Ascending aorta (tissue), 2 donors: ENCODE measurements at places on chromosomes 3 and 15.
A peak's percentile ranks its signal among the peaks of the same experiment; 100 is the strongest.

DNA sequence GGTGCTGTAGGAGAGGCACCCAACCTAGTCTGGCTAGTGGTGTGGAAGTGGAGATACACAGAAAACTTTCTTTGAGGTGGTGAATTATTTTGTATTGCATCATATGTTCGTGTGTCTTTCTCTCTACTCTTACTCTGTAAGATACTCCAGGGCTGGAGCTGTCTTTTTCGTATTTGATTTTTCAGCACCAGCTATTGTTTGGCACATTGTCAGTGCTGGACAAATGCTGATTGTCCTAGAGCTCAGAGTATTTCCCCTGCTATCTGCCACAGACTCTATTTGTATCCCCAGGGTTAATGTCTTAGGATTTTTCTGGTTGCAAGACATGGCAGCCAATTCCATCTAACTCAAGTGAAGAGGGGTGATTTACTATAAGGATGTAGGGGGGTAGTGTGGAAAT lies 110.5 kb downstream of the SAMMSON start:
- no peaks in the 10 kb centered on the region for H3K36me3 ChIP-seq
- no peak overlapping the region for H3K27ac ChIP-seq
- H3K27me3 ChIP-seq, result no peaks in the 10 kb centered on the region
- DNase-seq, result no peak
- H3K4me1 ChIP-seq, result no peaks in the 10 kb centered on the region

DNA sequence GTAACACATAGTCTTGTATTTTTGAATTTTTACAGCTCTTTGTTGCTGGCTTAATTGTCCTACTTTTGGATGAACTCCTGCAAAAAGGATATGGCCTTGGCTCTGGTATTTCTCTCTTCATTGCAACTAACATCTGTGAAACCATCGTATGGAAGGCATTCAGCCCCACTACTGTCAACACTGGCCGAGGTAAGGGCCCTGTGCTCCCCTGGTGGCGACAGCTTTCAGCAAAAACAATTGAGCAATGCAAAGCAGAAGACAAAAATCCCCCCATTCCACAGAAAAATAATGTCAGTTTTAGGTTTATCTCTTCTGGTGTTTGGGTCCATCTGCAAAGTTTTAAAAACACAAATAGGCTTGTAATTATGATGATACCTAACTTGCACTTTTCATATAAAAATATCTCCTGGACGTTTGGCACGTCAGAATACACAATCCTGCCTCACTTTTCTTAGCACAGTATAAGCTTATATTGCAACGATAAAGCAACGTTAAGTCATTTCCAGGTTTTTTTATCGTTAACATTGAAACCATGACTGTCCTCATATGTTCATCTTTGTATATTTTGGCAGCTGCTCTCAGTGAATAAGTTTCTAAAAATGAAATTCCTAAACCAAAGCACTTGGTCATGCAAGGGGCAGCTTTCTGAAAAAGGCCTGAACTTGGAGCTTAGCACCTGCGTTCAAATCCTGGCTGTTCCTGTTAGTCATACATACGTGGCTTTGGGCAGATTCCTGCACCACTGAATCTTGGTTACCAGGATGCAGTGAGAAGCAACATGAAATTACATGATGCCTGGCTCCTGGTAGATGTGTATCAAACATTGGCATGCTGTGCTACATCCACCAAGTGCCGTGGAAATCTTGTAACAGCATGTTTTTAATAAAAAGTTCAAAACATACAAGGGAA lies 8.5 kb downstream of the SEC61A1 start:
- no peaks in the 10 kb centered on the region for H3K4me1 ChIP-seq
- no peak overlapping the region for H3K27ac ChIP-seq
- no peak for DNase-seq
- no peak overlapping the region for H3K4me3 ChIP-seq
- peaks cover 84% of the 10 kb centered on the region for H3K36me3 ChIP-seq
- H3K27me3 ChIP-seq, result no peaks in the 10 kb centered on the region

- no peak overlapping the region for H3K27ac ChIP-seq
- no peak overlapping the region for H3K4me3 ChIP-seq
- H3K4me1 ChIP-seq, result peaks cover 3% of the 10 kb centered on the region
- peaks cover 12% of the 10 kb centered on the region for H3K27me3 ChIP-seq
- DNase-seq, result no peak
Observed at GRCh38 chr3:137766876-137767537, 2.9 kb downstream of the SOX14 start.

- no peak for DNase-seq
- no peaks in the 10 kb centered on the region for H3K36me3 ChIP-seq
Observed at GRCh38 chr3:194395212-194395611, 3.9 kb downstream of the GP5 start.

DNA sequence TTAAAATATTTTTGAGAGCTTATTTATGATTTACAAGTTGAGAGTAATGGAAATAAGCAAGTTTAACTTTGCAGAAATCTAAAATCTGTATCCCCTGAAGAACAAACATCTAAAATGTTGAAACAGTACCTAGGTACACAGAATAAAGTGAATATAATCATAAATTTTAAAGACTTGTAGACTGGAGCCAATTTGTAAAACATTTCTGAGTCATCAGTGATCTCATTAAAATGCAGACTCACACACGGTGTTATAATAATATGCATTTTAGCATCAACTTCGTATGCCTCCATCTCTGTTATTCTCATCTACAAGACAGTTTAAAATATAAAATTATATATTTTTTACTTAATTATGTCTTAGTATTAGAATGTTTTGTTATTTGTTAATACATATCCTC lies 399.5 kb upstream of the GOLIM4 start:
- no peaks in the 10 kb centered on the region for H3K36me3 ChIP-seq
- no peak for DNase-seq
- no peak overlapping the region for H3K27ac ChIP-seq

GRCh38 chr15:91941871-91942658 lies 88.6 kb downstream of the SLCO3A1 start:
- no peaks in the 10 kb centered on the region for H3K27me3 ChIP-seq
- H3K27ac ChIP-seq, result peak overlapping the region; percentile 40
- H3K36me3 ChIP-seq, result no peaks in the 10 kb centered on the region
- DNase-seq, result no peak
- H3K4me1 ChIP-seq, result peaks cover 9% of the 10 kb centered on the region
- H3K4me3 ChIP-seq, result no peak overlapping the region

DNA sequence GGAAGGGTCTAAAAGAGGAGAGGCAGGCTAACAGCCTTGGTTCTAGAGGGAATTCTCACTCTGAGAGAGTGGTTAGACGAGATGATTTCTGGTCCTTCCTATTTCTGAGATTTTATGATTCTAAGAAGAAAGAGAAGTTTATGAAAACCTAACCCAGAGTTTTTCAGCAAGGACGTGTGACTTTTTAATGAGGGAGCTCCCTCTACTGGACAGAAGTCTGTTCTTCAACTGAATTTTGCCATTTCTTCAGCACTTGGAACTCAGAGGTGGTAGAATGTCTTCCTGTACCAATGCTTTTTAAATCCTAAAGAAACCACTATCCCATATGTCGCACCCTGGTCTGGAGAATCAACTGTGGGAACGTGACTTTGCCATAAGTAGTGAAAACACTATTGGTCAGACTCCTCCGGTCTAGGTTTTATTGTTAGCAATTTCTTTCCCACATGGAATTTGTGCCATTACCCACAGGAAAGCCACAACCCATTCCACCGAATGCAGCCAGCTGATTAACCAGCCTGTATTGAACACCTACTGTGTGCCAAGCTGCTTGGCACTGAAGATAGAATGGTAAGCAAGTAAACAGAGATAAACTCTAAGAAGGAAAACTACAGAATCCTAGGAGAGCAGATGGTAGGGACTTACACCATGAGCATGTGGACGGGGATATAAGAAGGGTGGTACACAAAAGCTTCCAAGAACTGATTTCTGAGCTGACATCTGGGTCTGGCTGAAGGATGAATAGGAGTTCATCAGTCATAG lies 199.5 kb upstream of the LMCD1 start:
- no peaks in the 10 kb centered on the region for H3K4me1 ChIP-seq
- H3K36me3 ChIP-seq, result no peaks in the 10 kb centered on the region
- no peak overlapping the region for H3K4me3 ChIP-seq
- no peaks in the 10 kb centered on the region for H3K27me3 ChIP-seq

- H3K4me1 ChIP-seq, result no peaks in the 10 kb centered on the region
- no peak overlapping the region for H3K4me3 ChIP-seq
- H3K36me3 ChIP-seq, result no peaks in the 10 kb centered on the region
- H3K27me3 ChIP-seq, result no peaks in the 10 kb centered on the region
- no peak for DNase-seq
Observed at GRCh38 chr3:128667641-128668040, 17.0 kb upstream of the RPN1 start.

- H3K27ac ChIP-seq, result peak overlapping the region; percentile 85
- H3K36me3 ChIP-seq, result peaks cover 6% of the 10 kb centered on the region
- no peaks in the 10 kb centered on the region for H3K27me3 ChIP-seq
- no peak for DNase-seq
Observed at GRCh38 chr15:96328877-96329195, 1.7 kb upstream of the NR2F2 start.

DNA sequence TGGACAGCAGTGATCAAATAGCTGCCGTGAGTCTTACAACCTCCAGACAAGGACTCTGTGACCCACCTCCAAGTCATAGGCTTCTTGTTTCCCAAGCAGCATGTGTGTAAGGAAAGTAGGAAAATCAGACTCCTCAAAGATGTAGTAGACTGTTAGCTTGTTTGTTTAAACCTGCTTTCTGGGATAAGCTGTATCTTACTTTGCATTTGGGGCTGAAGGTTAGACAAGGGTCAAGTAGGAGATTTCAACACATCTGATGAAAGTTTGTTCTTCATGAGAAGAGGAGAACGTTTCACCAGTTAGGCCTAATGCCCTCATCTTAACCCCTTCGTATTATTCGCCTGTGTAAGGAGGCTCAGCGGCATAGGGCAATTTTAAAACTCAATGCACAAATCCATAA lies 756.4 kb upstream of the NR2F2 start:
- H3K27me3 ChIP-seq, result no peaks in the 10 kb centered on the region
- H3K4me3 ChIP-seq, result no peak overlapping the region
- DNase-seq, result no peak
- no peaks in the 10 kb centered on the region for H3K36me3 ChIP-seq
- no peaks in the 10 kb centered on the region for H3K4me1 ChIP-seq
- no peak overlapping the region for H3K27ac ChIP-seq

DNA sequence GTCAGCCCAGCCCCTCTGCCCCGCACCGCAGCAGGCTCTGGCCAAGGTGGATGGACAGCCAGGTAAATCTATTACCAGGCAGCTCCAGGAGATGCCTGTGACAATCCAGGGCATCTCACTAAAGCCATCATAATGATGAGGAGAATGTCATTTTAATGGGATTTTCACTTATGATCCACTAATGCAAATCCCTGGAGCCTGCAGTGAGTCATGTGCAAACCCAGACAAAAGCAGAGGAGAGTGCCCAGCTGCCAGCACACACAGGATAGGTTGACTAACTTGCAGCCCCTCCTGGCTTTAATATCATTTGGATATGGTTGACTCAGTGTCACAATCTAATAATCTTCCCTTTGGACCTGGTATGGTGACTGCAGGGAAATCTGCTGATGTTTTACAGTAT lies 206.9 kb upstream of the TRIM42 start:
- no peaks in the 10 kb centered on the region for H3K27me3 ChIP-seq
- no peak overlapping the region for H3K27ac ChIP-seq
- no peak overlapping the region for H3K4me3 ChIP-seq
- DNase-seq, result no peak

DNA sequence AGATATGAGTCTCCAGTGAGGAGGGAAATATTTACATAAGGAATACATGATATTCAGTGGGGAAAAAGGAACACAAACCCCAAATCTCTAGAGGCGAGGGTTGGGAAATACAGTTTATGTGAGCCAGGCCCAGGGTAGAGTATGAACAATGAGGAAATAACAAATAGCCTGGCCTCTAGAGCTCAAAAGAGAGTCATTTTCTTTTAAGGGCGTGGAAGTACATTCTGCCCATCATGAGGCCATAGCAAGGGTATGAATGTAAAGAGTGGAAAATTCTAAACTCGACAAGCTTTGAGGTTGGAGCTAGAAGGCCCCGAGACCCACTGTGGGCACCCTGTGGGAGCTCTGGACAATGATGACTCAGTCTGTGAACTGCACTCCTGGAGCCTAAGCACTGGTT lies 27.8 kb upstream of the IGF2BP2 start:
- no peaks in the 10 kb centered on the region for H3K4me1 ChIP-seq
- H3K27ac ChIP-seq, result no peak overlapping the region
- DNase-seq, result no peak
- no peaks in the 10 kb centered on the region for H3K36me3 ChIP-seq
- no peaks in the 10 kb centered on the region for H3K27me3 ChIP-seq
